ENCODE measurements at places on chromosomes 5 and 9. TPM values are rescaled to one million over a fixed set of nuclear protein-coding genes. Genes with fewer than 3 reads are reported as not detected.

TTF1 gene
- 13.9 TPM for total RNA-seq

PPP2R2B gene
- 0.62 TPM for total RNA-seq

CKMT2 gene
- total RNA-seq: not detected

PCDHGB7 gene
- 1.4 TPM for total RNA-seq

WHRN gene
- total RNA-seq: 0.37 TPM

CEL gene
- 0.06 TPM for total RNA-seq

PDCD1LG2 gene
- 1.9 TPM for total RNA-seq

PARP8 gene
- 5.7 TPM for total RNA-seq

BAAT gene
- not detected for total RNA-seq

- no peak for DNase-seq
These were observed 5.2 kb upstream of the MGAT1 start for GRCh38 chr5:180807654-180808414.

DNA sequence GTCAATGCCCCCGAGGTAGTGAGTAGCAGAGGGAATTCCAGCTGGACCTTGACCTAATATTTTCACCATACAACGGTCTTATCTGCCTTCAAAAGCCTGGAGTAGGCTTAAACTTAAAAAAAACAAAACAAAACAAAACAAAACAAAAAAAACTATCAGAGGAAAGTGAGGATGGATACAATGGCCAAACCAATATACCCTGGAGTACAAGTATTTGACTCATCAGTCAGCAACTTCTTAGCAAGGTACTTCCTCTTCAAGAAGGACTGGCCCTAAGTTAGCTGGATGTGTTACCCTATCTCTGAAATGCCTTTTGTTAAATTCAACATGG is 160.6 kb upstream of the GNA14 start:
- no peak for DNase-seq

DNA sequence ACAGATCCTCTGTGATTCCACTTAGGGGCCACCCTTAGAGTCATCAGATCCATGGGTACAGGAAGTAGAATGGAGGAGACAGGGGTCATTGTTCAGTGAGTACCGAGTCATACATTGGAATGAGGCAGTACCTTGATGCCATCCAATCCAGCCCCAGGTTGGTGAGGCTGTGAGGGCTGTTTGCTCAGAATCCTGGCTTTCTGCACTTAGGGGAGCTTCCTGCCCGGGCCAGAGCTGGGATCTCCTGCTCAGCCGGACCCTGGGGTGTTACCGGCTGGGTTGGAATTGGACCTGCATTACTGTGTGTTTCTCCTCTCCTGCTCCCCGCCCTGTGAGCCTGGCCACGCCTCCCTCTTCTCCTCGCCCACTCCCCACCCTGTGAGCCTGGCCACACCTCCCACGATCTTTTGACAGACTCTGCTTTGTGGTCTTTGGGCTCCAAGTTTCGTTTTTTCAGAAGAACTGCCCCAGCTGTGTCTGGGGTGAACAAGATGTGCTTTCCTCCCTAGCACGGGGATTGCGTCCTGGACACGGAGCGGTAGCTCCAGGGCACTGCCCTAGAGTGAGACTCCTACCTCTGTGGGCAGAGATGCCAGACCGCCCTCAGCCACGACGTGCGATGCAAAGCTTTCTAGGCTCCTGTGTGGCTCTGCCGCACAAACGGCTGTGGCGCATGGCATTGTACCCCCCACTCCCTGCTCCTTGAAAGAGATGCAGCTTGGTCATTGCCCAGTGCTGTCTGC is 15.4 kb downstream of the TRAF2 start:
- peak; percentile 36 for DNase-seq

DNA sequence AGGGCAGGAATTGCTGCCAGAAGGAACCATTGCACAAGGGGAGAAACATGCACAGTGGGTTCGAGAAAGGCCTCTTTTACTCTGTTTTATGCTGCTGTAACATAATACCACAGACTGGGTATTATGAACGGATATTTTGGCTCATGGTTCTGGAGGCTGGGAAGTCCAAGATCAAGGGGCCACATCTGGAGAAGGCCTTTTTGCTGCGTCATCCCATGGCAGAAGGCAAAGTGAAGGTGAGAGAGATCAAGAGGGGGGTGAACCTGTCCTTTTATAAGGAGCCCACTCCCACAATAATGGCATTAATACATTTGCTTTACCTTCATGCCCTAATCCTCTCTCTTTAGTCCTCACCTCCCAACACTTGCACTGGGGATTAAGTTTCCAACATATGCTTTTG is 136.9 kb upstream of the ALDH1B1 start:
- no peak for DNase-seq

DNA sequence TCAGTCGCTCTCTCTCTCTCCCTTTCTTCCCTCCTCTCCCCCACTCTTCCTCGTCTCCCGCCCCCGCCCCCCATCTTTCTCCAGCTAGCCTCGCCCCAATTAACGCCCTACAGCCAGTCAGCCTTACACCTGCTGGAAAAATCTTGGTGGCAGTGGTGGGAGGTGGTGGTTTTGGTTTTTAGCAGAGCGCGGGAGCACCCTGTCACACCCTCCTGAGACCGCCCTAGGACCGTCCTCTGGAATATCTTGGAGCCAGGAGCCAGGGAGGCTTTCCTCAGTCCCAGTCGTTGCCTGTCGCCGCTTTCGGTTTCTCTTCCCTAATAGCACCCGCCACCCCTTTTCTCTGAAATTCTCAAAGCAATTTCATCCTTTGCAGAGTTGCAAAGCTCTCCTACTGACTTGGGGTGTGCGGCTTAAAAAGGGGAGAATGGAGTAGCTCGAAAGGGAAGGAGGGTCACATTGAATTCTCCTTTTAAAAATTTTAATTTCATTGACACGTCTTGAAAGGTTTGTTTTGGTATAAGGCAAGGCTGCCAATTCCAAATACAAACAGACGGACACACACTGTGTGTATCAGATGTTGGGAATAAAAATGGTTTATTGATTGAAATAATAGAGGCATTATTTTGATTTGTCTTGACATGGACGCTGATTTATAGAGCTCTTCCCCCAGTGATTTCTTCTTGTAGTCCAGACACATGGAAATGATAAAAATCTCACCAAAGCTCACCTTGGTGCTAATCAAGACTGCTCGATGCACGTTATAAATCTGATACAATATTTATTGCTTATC is 301.3 kb downstream of the PARP8 start:
- DNase-seq: peak; percentile 32

DNA sequence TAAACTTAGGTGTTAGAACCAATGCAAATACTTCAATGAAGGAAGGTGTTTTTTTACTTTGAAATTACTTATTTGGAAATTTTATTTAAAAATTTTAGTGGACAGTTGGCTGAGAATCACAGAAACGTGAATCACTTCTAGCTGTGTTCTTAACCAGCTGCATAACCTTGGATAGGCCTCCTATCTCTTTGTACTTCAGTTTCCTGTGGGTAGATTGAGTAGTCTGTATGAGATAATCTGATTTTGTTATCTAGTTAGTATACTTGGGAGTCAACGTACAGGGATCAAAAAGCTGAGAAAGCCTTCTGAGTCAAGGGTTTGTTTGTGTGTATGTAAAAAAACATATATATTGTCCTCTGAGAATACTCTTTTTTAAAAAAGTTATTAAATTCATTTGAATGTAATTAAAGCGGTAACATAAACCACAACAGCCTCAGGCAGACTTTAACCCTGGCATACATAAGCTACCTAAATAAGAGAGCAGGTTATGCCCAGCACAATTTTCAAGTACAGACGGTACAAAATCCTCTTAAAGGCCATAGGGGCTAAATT is 38.1 kb upstream of the ZCCHC7 start:
- DNase-seq: no peak

DNA sequence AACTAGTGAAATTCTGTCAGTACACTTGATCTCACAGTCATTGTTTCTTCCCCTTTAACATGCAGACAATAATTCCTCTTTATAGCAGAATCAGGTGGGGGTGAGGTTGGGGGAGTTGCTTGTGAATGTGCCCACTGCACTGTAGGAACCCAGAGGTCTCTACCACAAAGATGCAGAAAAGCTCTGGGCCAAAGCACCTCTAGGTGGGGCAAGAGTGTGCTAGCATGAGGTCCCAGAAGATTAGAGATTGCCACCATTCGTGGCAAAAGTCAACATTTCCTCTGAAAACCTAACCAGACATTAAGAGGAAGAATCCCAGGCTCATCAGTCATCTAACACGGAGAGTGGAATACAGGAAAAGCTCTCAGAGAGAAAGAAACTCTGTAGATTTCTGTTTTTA is 74.5 kb downstream of the PTCD2 start:
- DNase-seq: peak; percentile 17

DNA sequence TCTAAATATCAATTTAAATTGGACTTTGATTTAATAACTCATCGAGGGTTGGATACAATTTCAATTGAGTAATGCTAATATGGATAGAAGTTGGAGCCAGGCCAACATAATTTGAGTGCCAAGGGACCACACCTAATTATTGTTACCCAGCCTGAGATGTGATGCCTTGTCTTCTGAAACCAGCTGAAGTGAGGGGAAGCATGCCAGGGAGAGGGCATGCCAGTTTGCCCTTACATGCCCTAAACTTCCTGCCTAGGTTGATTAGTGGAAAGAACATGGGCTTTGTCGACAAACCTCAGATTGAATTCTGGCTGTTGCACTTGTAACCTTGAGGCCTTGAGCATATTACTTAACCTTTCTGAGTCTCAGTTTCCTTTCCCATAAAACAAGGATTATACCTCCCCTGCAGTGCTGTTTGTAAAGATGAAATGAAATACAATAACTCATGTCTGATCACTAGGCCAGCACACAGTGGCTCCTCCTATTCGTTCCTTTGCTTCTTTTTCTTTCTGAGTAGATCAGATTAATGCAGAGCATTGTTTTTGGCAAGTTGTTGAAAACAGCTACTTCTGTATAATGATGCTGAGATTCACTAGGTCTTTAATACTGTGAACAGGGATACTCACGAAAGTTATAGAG is 412.8 kb downstream of the TLE4 start:
- no peak for DNase-seq

DNA sequence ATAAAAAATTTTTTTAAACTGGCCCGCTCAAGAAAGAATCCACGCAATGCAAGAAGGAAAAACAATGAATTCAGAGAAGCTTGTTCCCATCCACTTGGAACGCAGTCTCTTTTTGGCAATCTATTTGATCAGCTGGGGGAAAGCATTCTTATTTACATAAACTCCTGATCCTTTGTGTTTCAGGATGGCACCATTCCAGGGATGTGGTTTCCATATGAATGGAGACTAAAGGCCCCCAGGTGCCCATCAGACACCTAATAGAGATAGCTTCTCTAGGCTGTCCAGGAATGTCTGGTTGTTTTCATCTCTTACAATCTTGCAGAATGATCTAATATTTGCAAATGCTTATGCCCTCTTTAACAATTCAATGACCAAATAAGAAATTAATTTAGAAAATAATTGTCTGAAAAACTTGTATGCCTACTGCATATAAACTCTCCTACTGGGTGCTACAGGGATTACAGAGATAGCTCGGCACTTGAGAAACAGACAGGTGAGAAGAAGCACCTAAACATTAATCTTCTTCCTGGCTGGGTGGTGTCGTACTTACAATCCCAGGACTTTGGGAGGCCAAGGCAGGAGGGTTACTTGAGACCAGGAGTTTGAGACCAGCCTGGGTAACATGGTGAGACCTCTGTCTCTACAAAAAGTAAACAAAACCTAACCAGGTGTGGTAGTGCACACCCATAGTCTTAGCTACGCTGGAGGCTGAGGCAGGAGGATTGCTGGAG is 3.0 kb upstream of the RASGRF2 start:
- no peak for DNase-seq

- DNase-seq: peak; percentile 74
These were observed 26.5 kb downstream of the OXCT1 start for GRCh38 chr5:41843456-41844370.

GRCh38 chr5:81830596-81830995 is 79.7 kb upstream of the SSBP2 start:
- DNase-seq: no peak

GRCh38 chr5:82812575-82812974 is 264.6 kb downstream of the TMEM167A start:
- DNase-seq: no peak

- no peak for DNase-seq
These were observed 54.3 kb downstream of the ZNF618 start for GRCh38 chr9:113930390-113930783.

DNA sequence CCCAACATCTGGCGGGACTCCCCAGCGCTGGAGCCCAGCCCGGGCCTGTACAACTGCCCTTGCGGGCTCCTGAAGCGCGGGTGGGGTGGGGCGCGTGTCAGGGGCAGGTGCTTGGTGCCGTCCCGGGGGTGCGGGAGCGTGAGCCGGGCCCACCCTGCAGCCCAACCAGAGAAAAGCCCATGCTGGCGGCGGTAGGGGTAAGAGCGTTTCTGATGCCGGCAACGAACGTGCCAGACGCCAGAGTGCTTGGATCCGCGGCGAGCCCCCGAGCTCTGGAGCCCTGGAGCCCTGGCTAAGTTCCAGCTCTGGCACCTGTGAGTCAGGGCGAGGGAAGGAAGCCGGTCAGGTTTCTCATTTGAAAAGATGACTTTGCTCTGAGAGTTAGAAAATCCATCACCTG is 58.0 kb downstream of the ZNF510 start:
- DNase-seq: no peak

DNA sequence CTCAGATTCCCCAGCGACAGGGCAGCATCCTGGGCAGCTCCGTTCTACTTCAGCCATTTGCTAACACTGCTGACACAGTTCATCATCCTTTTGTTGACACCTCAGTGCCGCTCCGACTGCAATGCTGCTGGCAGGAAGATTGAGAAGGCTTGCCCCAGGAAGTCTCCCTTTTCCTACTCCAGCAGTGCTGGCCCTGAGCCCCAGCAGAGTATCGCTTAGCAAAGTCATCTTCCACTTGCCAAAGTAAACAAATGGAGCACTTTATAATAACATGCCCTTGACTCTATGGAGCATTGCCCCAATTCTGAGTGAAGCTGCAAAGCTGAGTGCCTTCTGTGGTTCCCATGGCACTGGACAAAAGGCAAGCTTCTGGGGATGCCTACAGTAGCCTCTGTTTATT is 32.2 kb downstream of the PRLR start:
- peak; percentile 94 for DNase-seq

DNA sequence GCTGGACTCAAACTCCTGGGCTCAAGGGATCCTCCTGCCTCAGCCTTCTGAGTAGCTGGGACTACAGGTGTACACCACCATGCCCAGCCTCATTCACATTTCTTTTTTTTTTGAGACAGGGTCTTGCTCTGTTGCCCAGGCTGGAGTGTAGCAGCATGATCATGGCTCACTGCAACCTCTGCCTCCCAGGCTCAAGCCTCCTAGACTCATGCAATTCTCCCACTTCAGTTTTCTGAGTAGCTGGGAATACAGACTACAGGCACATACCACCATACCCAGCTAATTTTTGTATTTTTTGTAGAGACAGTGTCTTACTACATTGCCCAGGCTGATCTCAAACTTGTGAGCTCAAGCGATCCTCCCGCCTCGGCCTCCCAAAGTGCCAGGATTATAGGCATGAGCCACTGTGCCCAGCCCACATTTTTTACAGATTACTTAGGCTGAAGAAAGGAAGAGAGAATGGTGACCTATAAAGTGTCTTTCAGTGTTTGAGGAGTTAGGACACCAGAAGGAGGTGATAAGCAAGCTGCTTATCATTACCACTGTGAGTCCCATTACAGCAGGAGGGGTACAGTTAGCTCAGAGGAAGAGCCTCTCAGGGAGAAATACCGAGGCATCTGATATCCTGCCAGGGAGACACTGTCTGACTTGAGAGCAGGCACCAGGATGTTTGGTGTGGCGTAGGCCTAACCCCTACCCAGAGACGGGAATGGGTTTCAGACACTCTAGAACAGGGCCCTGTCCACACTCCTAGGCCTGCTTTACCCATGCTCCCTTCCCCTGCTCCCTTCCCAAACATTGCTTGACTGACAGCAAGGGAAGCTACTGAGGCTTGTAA is 9.7 kb downstream of the FAXDC2 start:
- no peak for DNase-seq
